ENCODE measurements at places on chromosomes 12 and 14.
A peak's percentile ranks its signal among the peaks of the same experiment; 100 is the strongest.

DNA sequence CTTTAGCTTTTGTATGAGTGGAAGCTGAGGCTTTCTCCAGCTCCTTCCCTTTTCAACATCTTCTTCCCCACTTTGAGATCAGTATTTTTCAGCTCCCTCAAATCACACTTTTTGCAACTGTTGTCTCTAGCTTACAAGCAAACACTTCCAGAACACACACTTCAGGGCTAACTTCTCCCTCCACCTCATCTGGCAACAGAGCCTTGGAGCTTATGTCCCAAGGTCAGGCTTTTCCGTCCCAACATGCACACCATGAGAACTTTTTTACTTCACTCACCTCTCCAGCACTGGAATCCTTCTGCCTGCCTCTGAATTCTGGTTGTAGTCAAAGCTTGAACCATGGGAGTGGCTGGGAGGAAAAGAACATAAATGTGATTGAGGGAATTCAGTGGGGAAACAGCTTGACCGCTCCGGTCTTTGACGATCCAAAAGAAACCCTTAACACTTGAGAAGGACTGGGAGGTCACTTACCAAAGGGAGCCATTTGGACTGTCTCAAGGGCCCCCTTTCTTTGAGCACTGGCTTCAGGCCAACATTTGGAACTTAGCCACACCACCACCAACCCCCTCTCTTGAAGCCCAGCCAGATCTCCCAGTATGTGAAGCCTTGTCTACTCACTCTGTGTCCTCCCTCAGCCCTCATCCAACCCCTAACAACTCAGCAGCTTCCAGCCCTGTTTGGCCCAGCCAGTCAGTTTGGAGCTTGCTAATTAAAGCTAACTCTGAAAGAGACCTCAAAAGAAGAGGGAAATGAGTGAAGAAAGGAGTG is 3.9 kb upstream of the BLOC1S1 start:
- DNase-seq = no peak

- DNase-seq = no peak
Observed at GRCh38 chr12:80472911-80473500, 29.0 kb downstream of the PTPRQ start.

DNA sequence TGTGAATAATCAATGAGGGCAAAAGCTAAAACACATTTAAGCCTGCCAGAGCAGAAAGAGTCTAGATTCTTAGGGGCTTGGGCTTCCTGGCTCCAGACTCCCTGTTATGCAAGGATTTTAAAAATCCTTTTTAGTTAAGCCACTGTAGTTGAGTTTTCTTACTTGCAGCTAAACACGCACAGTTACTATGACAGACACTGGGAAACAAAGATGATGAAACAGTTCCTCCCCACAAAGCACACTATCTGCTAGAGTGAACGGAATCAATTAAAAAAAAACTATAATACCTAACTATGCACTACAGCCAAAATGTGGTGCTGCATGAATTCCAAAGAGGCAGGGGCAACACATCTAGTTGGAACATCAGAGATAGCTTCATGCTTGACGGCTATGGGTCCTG is 28.2 kb downstream of the RPS6KA5 start:
- DNase-seq = no peak

- no peak for DNase-seq
Observed at GRCh38 chr12:42589465-42590329, at the start of gene PRICKLE1. TSS of gene PRICKLE1 (minus strand) at chr12:42589746. CDS start at chr12:42472516, 117,230 bp downstream.

DNA sequence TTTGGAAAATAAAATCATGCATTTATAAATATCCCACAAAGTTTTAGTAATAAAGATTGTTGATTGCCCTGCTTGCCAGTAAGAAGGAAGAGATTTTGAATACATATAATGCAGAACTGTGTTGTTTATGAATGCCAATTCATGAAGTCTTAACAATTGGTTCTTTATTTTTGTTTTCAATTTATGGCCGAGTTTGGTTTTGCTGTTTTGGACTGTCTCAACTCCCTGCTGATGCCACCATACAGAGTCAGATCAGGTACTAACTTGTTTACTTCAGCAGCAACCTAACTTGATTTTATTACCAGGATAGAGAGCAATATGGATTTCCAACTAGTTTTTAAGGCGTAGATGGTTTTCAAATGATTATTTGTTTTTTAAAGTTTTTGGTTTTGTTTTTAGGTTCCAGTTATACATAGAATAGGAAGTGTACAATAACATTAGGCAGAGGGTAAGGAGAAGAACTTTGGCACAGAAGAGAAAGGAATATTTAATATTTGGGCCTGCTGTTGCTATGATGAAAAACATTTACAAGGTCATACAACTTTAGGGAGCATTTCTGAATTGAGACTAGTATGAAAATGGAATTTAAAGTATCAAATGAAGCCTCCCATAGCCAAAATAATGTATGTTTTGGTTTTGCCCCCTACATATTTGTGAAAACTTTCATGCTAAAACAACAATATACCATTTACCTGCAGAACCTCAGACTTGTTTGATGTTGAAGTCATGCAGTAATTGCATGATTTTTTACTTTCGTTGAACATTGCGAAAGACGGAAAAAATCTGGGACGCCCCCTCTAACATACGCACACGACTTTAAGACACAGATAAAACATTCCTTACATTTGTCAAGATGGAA is 904 bp upstream of the FAM177A1 start:
- DNase-seq = no peak

DNA sequence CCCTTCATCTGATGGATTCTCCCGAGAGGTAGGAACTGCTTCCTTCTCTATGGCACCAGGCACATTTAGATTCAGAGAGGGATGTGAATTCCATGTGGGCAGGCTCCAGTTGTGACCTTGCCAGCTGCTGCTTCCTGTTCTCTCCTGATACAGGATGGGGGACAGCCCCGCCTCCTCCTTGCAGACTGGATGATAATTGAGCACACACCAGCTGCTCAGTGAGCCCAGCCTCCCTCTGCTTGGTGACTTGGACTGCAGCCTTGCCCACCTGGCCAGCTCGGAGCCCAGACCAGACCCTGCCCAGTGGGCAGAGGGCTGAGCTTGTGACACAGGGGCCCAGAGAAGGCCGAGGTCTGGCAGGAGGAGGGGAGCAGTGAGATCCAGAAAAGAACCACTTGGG is 90.2 kb downstream of the CALM1 start:
- no peak for DNase-seq

DNA sequence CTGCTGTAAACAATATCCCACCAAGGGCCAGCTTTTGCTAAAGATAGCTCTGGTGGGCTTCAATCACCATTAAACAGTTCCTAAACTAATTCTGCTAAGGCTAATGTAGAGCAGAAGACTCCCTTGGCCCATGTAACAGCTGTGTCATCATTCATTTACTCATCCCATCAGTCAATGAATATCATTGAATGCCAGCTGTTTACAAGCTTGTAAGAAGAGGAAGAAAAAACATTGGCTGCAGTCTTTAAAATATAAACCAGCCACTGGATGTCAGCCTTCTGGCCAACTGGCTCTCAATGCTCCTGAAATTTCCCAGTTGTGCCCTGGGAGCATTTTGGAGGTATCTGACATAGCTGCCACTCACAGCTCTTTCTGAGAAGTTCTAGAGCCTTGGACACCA is 18.0 kb upstream of the MAP3K9 start:
- no peak for DNase-seq

DNA sequence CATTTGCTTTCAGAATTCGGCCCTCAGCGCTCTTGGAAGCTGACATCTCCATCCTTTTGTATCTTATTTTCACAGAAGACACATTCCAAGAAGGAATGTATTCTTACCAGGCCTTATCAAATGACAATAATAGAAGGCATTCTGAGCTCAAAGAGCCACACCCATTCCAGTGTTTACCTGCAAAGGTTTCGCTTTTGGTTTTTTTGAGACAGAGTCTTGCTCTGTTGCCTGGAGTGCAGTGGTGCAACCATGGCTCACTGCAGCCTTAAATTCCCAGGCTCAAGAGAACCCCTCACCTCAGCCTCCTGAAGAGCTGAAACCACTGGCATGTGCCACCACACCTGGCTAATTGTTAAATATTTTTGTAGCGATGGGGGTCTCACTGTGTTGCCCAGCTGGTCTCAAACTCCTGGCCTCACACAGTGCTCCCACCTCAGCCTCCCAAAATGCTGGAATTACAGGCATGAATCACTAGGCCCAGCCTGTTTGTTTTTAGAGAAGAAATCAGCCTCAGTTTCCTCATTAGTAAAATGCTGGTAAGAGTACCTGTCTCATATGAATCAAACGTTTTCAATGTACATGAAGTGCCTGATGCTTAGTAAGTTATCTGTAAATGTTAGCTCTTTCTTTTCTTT is 69.2 kb downstream of the SLC6A12 start:
- DNase-seq = no peak

GRCh38 chr12:76866726-76867125 is 12.1 kb downstream of the CSRP2 start:
- no peak for DNase-seq

DNA sequence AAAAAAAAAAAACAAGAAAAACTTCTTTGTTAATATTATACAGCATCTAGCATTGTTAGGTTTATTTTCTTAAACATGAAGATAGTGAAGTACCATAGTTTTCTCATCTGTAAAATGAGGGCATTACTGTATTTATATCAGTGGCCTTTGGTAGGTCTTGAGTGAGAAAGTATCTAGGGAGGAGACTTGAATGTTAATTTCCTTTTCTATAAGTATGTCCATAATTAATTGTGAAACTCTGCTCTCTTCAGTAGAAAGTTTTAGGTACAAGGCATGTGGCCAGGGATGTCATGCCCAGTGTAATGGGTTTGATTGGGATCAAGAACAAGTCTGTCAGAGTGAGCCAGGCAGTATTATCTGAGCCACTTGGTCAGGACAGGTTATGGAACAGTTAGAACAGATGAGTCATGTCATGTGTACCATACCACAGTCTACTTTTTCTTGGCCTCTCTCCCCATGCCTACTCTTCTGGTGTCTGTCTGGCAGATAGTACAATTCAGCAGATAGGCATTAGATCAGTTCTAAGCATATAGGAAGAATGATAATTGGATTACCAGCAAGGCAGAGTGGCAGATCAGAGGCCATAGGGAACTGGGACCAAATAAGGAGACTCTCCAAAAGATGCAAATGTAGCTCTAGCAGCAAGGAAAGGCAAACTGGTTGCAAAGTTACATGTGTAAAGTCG is 30.4 kb downstream of the FBXO34 start:
- no peak for DNase-seq

- DNase-seq = no peak
Observed at GRCh38 chr12:9883175-9883574, 1.9 kb downstream of the KLRF2 start.

DNA sequence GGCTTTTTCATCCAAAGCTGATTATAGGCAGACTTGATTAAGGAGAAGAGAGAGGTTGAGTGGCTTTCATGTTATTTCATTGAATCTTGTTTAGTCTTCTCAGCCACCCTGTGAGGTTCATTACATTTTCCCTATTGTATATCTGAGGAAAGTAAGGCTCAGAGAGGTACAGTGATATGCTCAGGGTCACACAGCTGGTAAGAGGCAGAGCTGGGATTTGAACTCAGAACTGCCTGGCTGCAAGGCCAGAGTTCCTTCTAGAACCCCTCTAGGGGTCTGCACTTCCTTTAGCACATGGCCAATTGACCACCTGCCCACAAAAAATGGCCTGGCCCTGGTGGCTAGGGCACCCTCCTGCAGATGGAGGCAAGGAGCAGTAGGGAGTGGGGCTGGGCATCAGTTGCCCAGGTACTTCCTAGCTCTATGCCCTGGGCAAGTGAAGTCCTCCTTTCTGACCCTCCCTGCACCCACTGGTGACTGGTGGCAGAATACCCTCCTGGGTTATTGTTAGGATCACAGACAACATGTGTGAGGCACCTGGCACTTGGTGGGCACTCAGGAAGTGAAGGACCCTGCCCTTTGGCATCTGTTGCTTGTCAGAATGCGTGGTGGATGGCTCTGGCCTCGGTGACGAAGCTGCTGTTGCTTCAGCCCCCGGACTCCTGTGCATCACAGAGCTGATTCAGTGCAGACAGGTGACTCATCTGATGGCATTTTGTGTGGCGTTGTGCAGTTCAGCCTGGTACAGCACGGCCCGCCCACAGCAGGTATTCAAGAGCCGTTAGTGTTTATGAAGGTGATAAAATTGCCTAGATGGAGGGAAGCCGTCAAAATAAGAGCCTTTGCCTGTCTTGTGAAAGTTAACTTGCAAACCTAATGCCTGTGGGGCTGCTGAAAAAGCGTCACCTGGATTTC is 115.8 kb downstream of the SLC25A47 start:
- peak; percentile 39 for DNase-seq

DNA sequence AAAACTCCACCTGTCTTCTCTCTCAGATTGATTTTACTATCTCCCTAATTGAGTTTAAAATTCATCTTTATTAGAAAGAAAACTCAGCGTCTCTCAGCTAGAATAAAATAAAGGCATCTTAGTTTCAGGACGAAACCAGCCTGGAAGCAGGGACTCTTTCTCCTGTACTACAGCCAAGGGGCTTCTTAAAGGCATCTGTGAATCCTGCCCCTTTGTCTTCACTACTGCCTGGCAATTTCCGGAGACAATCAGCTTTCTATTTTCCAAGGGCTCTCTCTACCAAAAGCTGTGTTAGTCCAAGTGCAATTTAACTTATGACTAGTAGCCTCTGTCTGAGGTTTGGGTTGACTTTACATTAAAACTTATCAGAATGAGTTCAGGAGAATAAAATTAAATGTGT is 623.3 kb upstream of the FOXG1 start:
- no peak for DNase-seq

DNA sequence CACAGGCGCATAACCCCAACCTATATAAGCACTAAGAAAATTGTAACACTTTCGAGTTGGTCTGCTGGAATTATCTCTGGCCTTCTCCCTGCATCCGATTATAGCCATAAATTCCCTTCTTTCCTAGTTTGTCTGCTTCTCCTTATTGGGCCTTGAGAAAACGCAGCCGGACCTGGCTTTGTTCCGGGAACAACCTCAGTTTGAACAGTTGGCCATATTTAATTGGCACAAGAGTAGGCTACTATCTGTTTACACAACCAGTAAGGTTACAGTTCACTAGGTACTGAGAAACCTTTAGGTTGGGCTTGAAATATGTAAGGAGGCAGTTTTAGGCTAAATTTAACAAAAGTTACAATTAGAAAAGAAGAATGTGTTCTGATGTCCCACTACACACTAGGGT is 176.1 kb downstream of the IPO8 start:
- DNase-seq = no peak

Measured in activated CD8-positive, alpha-beta memory T cell treated with anti-CD3 and anti-CD28 coated beads for 4 hours (primary cell).